ENCODE measurements at places on chromosomes 11 and 22.

DNA sequence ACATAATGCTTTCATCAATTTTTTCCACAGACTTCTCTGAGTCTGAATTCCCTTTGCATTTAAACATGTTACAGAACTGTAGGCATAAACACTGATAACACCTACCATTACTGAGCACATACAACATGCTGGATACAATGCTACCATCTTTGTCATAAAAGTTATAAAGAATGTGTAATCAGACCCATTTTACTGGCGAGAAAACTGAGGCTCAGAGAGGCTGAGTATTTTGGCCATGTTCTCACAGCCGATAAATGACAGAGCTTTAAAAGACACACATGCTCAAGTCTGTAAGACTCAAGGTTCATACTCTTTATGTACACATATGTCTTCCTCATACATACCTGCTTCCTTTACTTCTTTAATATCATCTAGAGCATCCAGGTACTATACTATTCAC is 2.6 kb downstream of the RRAS2 start:
- no peak for DNase-seq

DNA sequence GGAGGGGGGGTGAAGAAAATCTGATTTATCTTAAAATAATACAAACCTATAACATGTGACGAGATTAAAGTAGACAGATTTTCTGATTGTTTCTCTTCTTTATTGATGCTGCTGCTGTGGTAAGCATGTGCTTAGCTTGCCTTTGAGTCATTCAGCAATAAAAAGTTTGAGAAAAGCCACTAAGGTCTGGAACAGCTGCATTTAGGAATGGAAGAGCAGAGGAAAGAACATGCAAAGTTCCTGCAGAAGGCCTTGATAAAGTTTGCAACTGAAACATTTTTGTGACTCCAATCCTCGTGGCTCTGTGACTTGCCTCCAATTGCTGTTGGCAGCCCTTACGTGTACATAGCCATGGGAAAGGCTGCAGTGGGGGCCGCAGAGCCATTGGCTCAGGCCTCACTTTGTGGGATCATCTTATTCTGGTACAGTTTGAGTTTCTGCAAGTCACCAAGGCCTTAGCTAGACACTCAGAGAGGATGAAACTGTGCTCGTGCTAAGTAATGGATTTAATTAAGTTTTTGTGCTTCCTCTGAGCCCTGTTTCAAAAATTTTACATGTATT is 370.2 kb downstream of the AASDHPPT start:
- DNase-seq: no peak

- peak; percentile 25 for DNase-seq
These were observed 78.3 kb upstream of the AKIP1 start for GRCh38 chr11:8832571-8833260.

DNA sequence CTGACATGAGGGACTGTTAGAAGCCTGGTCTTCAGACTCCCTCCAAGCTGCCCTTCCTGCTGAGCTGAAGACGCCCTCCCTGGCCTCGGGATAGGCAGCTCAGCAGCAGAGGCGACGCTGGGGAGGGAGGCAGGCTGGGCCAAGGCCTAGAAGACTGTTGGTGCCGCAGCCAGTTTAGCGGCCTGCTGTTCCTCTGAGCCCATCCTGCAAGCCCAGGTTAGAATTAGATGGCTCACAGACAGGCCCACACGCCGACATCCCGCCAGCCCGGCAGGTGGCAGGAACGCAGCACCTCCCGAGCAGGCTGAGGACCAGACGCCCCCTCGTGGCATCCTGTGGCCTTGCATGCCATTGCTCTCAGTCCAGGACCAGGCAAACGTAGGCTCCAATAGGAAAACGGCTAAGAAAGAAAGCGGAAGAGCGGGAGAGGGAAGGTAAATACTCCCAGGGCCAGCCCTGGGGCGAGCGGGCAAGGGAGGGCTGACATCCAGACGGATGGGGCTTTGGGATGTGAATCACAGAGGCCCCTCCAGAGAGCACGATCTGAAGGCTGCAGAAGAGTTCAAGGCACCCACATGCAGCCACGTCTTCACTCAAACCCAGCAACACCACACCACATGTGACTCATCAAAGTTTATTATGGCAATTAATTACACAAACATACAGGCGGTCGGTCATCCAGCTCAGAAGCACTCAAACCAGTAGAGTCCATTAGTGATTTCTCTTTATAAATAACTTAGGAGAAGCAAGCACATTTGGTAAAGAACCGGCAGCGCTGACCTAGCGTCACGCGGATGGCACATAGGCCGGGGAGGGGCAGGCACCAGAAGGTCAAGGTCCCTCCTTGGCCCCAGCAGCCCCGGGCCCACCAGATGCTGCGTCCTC is 27.6 kb downstream of the CD5 start:
- no peak for DNase-seq

GRCh38 chr11:86978756-86979608 is 23.8 kb upstream of the FZD4 start:
- no peak for DNase-seq

GRCh38 chr11:11569936-11570491 is 51.8 kb downstream of the GALNT18 start:
- no peak for DNase-seq

- no peak for DNase-seq
These were observed 270.5 kb upstream of the B3GAT1 start for GRCh38 chr11:134682577-134682976.

DNA sequence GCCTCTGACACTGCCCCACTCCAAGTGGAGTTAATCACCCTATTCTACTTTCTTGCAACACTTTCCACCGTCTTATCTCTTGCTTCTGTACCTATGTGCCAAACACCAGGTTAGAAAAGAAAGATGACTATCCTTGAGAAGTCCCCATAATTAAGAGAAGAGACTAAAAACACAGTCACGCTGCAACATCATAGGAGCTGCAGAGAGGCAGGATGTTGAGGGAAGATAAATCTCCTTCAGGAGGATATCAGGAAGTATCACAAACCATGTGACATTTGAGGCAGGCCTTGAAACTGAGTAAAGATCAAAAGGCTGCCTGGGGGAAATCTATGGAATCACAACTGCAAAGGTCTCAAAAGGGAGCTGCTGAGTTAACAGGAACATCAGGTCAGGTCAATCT is 24.8 kb downstream of the GAB2 start:
- no peak for DNase-seq

- no peak for DNase-seq
These were observed 57.8 kb upstream of the ALDH3B2 start for GRCh38 chr11:67732045-67732787.

DNA sequence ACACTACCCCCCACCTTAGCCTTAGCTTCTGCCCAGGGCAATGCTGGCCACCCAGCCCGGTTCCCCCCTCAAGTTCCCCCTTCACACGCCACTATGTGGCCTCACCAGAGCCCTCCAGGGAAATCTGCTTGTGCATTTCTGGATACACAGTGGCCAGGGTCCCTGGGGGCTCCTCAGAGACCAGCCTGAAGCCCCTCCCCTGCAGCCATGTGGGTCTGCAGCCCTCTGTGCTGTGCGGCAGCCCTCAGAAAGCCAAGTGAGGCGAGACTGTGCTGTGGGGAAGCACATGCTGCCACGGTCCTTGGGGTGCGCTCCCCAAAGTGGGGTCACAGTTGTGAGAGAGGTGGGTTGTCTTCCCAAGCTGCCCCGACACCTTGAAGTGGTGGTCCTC is 2.1 kb upstream of the PLXNB2 start:
- no peak for DNase-seq

DNA sequence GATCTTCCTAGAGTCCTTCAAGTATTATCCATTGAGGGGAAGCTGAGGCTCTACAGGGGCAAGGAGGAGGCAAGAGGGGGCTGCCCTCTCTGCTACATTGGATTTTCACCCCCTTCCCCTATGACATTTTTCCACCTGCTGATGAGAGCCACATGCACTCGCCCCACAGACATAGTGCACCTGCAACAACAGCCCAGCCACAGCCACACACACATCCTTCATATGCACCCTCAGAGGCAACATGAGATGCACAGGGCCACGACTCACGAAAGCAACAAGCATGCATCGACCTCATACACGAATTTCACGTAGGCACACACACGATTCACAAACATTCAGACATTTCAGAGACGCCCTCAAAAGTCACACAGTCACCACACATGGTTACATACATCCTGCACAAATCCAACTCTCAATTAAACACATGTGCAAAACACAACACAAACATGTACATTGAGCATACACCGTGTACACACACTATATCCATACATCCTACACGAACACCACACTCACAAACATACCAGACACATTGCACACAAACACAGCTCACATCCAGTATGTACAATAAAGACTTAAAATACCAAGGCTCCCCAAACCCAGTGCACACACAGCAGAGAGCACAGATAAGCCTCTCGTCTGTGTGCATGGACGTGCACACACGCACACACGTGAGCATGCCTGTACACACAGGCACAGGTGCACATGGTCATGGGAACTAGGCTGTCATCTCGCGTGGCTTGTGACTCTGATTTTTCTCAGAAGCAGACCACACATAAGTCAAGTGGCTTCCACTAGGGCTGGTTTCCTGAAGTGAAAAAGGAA is 6.3 kb upstream of the LRRC32 start:
- DNase-seq: no peak

GRCh38 chr11:118834427-118835028 is 43.6 kb upstream of the DDX6 start:
- DNase-seq: no peak

DNA sequence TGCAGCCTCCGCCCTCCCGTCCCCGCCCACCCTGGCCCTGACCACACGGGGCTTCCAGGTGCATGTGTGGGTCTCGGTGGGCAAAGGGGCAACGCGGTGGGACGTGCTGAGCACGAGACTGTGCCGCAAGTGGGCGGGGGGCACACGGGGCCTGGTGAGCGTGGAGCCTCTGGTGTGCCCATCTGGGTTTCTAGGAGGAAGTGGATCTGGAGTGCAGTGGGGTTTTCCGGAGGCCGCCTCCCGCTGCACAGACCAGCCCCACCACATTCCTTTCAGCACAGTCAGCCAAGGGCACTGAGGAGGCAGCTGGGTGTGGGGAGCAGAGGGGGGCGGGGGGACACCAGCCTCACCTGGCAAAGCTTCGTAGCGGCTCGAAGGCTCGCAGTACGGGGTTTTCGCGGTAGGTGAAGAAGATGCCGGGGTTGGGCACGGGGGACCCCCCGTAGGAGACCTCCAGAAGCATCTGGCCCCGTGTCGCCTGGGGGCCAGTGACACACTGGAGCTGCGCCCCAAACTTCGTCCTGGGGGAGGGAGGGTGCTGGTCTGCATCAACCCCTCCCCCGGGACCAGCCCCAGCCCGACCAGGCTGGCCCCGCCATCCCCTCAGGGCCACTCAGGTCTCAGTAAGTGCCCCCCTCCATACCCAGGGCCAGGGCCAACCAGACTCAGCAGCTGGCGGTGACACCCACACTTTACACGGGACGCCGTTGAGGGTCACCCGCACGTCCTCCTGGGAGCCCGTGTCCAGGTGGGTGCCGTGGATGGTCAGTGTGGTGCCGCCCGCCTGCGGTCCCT is 12.4 kb upstream of the MAPK11 start:
- DNase-seq: no peak

DNA sequence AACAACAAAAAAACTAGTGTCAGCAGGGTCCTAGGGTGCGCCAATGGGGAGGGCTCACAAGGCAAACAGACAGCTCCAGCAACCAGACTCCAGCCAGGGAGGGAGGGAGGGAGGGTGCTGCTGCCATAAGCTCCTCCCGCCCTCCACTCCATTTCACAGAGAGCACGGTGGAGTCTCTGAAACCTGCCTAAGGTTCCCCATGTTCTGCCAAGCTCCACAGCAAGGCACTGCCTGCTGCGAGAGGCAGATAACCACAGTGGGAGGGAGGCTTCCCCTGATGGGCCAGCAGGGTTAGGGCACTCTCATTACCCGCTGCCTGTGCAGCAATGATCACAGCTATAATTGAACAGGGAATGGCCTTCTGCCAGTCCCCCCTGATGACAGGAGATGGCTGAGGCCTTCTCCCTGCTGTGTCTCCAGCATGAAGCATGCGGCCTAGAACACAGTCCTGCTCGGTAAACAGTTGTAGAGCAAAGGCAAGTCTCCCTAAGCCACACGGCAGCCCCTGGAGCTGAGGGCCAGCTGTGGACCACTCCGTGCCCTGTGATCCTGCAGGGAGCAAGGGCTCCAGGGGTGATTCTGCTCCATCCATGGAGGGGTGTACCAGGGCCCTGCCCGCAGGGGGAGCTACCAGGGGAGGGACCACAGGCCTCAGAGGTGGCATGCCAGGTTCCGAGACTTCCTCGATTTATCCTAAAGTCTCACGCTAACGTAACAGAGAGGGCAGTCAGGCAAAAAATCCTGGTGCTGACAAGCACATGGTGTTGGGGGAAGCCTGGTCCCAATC is 42.9 kb downstream of the PC start:
- DNase-seq: no peak

GRCh38 chr11:34823197-34823596 is 93.0 kb downstream of the APIP start:
- DNase-seq: no peak

DNA sequence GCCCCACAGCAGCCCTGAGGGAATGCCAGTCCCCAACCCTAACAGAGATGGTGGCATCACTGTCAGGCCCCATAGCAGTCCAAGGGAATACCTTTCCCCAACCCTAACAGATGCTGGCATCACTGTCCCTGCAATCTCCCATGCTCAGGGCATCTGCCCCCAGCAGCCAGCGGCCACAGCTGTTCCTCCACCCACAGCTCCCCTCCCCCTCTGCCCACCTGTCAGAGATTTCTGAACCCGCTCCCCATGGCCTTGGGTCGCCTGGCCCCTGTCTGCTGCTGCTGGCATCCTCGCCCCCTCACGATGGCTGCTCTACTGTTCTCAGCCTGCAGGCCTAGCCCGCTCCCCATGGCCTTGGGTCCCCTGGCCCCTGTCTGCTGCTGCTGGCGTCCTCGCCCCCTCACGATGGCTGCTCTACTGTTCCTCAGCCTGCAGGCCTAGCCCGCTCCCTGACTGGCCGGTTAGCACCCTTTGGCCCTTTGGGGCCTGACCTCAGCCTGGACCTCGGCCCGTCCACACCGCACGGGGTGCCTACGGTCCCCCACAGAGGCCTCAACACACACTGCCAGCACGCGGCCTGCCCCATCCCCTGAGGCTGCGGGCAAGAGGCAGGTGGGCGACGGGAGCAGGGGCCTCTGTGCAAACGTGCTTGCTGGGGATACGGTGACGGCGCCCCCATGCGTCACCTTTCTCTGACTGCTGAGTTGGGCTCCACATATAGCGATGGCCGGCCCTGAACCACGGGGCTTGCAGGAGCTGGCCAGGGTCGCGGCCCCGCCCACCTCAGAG is 20.7 kb downstream of the CHID1 start:
- DNase-seq: no peak

GRCh38 chr22:22791438-22792181 is 96.0 kb upstream of the IGLL5 start:
- DNase-seq: no peak

- no peak for DNase-seq
These were observed 41.0 kb downstream of the PAX6 start for GRCh38 chr11:31770011-31770700.

DNA sequence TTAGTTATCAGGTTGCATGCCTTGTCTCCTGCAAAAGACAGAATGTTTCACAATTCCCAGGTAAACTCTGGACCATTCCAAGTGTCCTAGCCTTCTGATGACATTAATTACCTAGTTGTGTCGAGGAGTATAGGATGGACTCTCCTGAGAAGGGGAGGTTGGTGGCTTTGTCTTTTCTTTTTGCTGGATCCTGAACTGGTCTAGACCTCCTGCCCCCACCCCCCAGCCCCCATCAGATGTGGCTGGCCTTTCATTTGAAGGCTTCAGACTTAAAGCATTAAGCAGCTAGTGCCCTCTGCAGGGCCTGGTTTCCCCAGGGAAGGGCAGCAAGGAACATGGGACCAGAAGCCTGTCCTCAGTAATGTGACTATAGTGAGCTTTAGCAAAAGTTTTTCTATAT is 9.7 kb downstream of the MCAM start:
- DNase-seq: no peak

- DNase-seq: no peak
These were observed 198.9 kb upstream of the ZC3H12C start for GRCh38 chr11:109894242-109894641.

Measured in NCI-H2107 (cell line).